ENCODE measurements at places on chromosomes 5 and 9.

GRCh38 chr5:145362266-145362665 lies 472.9 kb downstream of the PRELID2 start:
- peak; percentile 4 for DNase-seq

- DNase-seq, result no peak
Observed at GRCh38 chr9:3189113-3189861, 336.5 kb downstream of the RFX3 start.

GRCh38 chr9:69980041-69980440 lies 63.6 kb upstream of the MAMDC2 start:
- no peak for DNase-seq

GRCh38 chr9:22131817-22132216 lies 122.7 kb upstream of the CDKN2B start:
- no peak for DNase-seq

DNA sequence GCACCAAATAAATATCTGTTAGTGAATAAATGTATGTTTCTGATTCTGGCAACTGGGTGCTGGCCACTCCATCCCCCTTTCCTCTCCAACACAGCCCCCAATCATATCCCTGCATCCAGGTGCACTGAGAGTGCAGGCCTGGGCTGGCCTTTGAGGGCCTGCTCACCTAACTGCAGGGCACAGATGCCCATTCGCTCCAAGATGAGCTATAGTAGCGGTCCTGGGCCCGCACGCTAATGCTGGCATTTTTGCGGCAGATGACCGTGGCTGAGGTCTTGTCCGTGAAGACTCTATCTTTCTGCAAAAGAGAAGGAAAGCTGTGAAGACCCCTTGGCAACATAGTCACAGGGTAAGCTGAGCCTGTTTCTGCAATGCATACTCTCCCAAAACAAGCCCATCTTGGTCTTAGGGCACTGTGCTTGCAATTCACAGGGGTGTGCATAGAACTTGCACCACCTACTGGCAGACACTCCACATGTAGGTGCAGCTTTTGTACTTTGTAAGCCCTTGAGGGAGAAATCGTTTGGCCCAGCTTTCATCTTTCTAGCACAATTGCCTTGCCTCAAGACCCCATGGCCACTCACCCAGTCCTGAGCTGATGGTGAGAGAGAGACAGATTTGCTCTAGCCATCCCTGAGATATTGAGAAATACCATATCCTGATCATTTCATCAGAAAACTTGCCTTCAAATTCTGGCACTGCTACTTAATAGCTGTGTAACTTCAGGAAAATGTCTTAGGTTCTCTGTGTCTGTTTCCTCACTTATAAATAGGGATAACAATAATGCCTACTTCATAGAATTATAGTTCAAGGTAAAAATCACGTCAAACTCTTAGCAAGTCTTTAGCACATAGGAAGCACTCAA lies 13.5 kb downstream of the IL12B start:
- peak; percentile 59 for DNase-seq

- DNase-seq, result no peak
Observed at GRCh38 chr5:132250547-132250946, 6.9 kb upstream of the PDLIM4 start.

- DNase-seq, result peak; percentile 49
Observed at GRCh38 chr9:132590318-132591182, 8.1 kb downstream of the BARHL1 start.

GRCh38 chr9:13429301-13430190 lies 150.1 kb upstream of the MPDZ start:
- DNase-seq, result no peak

GRCh38 chr5:173556142-173557028 lies 60.1 kb downstream of the BOD1 start:
- no peak for DNase-seq

DNA sequence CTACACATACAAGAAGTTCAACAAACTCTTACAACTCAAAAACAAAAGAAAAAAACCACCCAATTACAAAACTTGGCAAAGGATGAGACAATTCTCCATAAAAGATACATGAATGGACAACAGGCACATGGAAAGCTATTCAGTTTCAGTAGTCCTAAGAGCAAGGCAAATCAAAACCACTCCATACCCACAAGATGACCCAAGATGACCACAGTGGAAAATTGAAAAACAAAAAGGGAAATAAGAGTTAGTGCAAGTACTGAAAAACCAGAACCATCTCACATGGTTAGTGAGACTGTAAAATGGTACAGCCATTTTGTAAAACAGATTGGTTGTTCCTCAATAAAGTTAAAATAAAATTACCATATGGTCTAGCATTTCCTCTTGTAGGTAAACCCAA lies 287.1 kb upstream of the CDH9 start:
- DNase-seq, result no peak

DNA sequence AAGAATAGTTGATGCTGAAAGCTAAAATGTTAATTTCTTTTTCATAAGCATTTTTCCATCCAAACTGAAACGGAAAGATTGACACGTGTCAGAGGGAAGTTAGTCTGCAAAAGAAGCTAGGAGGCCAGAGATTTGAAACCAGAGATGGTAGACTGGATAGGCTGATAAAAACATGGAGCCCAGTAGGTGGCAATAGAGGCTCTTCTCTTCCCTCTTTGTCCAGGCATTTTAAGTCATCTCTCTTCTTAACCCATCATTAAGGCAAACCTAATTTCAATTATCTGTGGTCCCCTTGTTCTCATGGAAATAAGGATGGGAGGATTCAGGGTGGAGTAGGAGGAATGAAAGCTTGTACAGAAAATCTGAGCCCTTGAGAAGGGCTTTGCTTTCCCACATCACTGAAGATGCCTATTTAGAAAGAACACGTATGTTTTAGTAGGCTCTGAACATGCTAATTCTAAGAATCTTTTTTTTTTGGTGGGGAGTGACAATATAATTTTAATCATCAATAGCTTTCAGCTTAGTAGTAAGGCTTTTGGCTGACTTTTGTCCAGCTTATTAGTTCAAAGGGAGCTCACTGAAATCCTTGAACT lies 66.6 kb downstream of the ZNF474 start:
- peak; percentile 86 for DNase-seq

Measured in eye (tissue), 1 donor.